Stimulated activated CD4-positive, alpha-beta T cell treated with anti-CD3 and anti-CD28 coated beads, Interleukin-2, amount 100 ng/mL, for 4 hours (primary cell): ENCODE measurements at places on chromosomes 16 and 17.

GRCh38 chr17:48555258-48556228 is 10.6 kb upstream of the HOXB2 start:
- no peak for DNase-seq

DNA sequence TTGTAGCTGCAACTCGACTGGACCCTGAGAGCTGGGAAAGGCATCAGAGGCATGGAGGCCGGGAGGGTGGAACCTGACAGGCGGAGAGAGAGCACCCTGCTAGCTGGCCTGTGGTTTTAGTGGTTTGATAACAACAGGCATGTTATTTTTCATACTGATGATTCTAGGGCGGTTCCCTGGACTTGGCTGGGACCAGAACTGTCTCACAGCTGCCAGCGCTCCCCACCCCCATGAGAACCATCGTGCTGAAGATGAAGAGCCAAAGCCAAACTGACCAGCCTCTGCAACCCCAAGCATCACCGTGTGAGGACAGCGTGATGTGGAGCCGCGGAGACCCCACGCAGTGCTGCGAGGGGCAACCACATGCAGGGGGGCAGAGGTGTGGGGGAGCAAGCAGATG is 28.5 kb downstream of the MXRA7 start:
- no peak for DNase-seq

DNA sequence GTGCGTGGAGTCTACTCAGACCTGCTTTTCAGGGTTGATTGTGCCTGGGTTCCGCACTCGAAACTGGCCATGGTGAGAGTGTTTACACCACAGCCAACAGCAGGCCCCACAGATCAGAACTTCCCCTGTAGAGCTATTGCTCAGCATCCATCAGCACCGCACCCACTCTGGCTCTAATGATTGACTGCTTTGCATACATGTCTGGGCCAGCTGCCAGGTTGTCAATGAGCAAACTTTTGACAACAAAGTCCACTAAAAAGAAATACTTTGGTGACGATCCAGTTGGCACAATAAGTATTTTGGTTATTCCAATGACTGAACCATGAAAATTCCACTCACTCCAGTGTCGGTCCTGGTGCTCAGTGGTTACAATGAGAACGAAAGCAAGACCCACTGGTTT is 190.7 kb downstream of the FOXL1 start:
- no peak for DNase-seq

GRCh38 chr16:49527611-49528010 is 154.0 kb downstream of the C16orf78 start:
- DNase-seq: no peak

DNA sequence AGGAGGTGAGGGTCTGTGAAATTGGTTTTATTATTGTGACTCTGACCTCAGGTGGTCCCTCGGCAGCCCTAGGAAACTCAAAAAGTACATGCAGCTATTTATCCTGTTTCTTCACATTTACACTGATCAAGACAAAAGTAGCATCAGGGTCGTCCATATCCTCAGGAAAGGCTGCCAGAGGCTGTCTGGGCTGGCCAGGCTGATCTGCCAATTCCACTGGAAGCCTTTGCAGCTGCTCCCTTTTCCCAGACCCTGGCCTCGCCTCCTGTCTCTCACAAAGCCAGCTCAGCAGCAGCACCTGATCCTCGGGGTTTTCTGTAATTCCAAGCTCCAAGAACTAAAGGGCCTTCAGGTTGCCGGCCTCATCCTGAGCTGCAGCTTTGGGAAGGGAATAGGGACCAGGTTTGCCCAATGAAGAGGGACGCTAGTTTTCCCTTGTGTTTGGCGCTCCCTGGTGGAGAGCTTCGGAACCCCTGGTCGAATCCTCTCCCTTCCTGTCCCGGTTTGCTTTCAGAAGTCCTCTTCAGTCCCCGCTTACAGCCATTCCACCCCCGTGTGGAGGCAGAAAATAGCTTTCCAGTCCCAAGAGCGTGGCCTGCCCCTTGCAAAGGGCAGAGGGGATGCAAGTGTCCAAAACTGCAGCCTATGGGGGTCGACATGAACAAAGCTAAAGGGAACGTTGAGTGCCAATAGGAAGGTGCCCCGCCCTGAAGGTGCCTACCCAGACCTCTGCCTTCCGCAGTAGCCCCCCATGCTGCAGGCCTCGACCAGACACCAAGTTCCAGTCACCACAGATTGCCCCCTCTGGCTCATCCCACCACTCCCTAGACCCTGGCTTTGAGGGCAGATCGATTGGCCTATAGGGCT is 13.4 kb downstream of the MFSD6L start:
- peak; percentile 34 for DNase-seq

DNA sequence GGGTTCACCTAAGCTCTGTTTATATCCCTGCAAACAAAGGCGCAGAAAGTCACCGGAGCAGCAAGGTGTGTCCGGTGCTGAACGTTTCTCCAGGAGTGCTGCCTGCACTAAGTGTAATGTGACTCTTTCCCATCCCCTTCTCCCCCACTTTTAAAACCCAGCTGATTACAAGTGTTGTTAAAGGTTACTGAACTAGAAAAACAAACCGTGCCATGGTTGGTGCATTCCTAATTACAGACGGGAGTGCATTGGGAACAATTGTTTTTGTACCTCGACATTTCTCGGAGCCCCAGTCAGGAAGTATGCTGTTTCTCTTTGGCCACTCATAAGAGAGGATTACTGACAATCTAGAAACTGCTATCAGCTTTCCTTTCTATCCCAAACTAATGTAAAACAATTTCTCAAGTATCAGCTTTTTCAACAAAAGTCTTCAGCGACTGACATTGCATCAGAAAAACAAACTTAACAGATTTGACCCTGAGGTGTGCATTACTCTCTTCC is 441.0 kb upstream of the SALL1 start:
- DNase-seq: no peak
